ENCODE measurements at places on chromosomes 13 and 19. TPM values are rescaled to one million over a fixed set of nuclear protein-coding genes. Genes with fewer than 3 reads are reported as not detected.
A peak's percentile ranks its signal among the peaks of the same experiment; 100 is the strongest.

GRCh38 chr13:31011193-31011860 is 78.9 kb downstream of the TEX26 start:
- no peak for DNase-seq

Gene DNAAF3
- total RNA-seq = 0.59 TPM

DNA sequence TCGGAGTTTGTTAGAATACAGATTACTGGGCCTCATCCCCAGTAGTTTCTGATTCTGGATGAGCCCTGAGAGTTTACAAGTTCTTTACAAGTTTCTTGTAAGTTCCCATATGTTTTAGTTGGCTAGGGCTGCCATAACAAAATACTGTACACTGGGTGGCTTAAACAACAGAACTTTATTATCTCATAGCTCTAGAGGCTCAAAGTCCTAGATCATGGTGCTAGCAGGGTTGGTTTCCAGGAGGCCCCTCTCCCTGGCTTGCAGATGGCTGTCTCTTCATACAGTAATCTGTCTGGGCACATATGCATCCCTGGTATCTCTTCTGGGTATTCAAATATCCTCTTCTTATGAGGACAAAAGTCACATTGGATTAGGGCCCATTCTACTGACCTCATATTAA is 167.2 kb downstream of the KLF5 start:
- DNase-seq = no peak

Gene RRAS
- 105 TPM for total RNA-seq

GRCh38 chr13:24863748-24864540 is 100.0 kb downstream of the RNF17 start:
- no peak for DNase-seq

GRCh38 chr19:5557691-5558090 is 10.1 kb downstream of the TINCR start:
- DNase-seq = no peak

GRCh38 chr19:17579661-17580244 is 24.3 kb downstream of the COLGALT1 start:
- peak; percentile 71 for DNase-seq

DNA sequence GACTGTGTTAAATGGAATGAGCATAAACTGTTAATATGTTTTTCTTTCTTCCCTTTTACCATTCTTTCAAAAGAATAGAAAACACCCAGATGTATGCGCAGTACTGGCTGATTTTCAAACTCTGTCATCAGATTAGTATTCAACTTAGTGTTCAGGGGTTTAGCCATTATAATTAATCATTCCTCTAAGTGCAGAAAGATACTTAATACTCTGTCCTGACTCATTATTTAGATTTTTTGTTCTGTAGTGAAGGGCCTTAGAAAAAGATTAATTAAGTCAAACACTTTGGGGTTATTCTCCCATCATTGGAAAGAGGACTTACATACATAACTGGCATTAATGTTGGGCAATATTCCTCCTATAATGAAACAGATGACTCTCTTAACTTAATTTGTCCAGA is 1316.7 kb upstream of the SLC10A2 start:
- DNase-seq = no peak

DNA sequence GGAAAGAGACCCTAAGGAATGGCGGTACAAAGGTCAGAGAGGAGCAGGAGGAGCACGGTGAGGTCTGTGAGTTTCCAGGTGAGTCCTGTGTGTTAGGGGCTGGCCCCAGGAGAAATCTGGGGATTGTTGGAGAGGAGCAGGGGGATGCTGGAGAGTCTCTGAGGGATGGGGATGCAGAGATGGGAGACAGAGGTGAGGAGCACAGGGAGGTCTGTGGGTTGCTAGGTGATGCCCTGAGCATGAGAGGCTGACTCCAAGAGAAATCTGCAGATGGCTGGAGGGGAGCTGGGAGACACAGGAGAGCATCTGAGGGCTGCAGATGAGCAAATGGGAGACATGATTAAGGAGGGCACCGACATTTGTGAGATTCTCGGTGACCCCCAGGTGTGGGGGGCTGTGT is 4.1 kb upstream of the ZNF229 start:
- DNase-seq = no peak

Gene ZNF808
- total RNA-seq = 32.6 TPM

DNA sequence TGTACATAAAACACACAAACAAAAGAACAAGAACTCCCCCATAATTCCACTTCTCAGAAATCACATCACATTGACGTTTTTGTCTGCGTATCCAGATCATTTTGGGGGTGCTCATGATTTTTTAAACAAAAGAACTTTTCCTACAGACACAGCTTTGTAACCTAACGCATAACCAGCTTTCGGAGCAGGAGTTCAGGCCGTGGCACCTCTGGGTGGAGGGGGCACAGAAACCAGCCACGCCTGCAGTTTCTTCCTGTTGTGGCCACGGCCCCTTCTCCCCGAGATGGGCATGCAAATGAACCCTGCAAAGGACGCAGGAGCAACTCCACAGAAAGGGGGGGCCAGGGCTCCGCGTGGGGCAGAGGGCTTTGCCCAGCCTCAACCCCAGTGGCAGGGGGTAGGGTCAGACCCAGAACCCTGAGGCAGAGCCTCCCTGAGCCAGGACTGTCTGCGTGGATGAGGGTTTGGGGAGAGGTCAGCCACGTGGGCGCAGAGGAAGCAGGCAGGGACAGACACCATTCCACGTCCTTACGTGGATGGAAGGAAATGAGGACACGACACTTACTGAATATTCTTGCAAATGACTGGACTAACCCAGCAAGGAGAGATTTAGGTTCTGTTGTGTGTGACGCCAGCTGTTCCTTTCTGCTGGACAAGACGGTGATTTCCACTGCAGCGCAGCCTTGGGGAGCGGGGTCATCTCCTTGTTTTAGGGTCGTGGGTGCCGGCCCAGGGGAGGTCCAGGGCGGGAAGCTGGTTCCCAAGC is 64.4 kb downstream of the RASA3 start:
- DNase-seq = peak; percentile 45

GRCh38 chr19:58009666-58010301 is 7.2 kb upstream of the ZNF606 start:
- DNase-seq = peak; percentile 90

DNA sequence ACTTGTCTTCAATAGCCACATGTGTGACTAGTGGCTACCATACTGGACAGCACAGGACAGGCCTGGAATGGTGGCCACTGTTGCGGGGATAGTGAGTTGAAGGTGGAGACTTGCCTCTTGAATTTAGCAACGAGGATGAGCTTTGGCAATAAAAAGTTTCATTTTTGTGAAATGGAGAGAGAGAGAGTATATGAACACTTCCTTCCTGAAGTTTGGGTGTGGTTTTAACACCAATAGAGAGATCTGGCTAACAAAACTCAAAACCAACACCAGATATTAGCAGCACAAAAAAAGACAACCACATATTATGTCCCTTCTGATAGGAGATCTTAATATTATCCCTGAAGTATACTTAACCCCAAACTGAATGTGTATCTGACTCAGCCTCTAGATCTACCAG is 6.3 kb upstream of the LRFN3 start:
- no peak for DNase-seq

Gene SERP2
- total RNA-seq = 12.4 TPM

- no peak for DNase-seq
These were observed 246.4 kb downstream of the GPC5 start for GRCh38 chr13:91644806-91645205.

Gene AP1M2
- total RNA-seq = not detected

- no peak for DNase-seq
These were observed 62.4 kb upstream of the GJB6 start for GRCh38 chr13:20294497-20294896.

Gene CARM1
- 29.9 TPM for total RNA-seq

DNA sequence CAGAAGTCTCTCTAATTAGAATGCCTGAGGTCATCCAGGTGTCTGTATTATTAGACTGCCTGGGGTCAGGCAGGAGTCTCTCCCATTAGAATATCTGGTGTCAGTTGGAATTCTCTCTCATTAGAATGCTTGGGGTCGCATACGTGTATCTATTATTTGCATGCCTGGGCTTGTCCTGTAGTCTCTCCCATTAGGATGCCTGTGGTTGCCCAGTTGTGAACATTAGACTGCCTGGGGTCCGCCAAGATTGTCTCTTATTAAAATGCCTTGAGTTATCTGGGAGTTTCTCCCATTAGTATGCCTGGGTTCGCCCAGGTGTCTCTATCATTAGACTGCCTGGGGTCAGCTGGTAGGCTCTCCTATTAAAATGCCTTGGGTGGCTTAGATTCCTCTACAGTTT is 1494.7 kb downstream of the UQCRFS1 start:
- DNase-seq = no peak

DNA sequence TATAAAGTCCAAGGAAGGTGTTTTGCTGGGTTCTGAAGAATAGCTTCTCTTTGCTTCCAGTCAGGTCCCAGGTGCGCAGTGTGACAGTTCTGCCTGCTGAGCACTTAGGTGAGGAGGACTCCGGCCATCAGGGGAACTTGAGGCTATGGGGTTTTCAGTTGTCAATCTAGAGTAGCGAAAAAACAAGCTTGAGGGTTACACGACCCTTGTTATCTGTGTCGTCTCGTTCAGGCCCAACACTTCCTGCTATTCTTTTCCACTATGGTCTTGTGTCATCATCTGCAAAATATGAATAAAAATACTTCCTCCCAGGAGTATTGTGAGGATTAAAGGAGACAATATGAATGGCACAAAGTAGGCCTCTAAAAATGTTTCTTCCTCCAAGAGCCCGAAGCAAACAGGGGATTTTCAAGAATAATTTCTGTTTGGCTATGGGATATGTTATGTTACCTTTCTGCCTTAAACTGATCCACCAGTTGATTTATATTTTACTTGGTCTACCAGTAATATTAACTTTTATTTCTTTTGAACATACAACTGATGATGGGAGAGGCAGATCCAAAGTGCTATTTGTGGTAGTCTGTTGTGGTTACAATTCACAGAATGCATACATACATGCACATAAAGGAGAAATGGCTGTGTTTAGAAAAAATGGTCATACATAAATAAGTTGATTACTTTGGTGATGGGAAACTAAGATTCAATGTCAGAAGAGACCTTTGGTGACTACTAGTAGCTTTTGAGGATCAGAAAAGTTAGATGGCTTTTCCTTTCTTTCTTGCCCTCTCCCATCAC is 40.5 kb upstream of the RCBTB2 start:
- DNase-seq = no peak

GRCh38 chr19:16025108-16026101 is 50.9 kb upstream of the TPM4 start:
- no peak for DNase-seq

DNA sequence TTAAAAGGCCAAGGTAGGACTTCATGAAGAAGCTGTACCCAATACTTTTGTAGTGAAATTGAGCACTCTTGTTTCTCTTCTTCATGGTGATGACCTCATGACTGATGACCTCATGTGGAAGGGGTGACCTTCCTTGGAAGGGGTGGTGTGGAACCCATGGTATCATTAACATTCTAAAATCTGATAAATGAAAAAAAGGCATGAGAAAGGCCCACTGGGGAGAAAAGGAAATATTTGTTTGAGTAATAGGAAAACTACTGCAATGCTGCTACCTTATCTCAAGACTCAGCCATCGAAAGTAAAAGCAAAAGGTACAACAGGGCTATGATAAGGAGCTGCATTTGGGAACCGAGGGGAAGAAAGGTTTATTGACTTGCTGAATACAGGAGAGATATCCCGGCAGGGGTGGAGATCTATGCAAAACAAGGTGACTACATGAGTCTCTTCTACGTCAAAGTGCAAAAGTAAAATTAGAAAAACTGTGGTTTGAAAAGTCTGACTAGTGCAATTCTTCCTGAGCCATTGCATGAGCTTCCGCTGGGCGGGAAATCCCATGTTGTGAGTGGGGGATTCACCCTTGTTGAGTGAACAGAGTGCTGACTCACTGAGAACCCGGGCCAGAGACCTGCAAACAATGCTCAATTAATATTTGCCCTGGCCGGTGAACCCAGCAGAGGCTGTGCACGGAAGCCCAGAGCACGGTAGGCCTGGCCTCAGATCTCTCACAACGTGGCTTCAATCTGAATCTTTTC is 138.9 kb upstream of the RFC3 start:
- DNase-seq = peak; percentile 65

- DNase-seq = no peak
These were observed 2.8 kb upstream of the A1BG start for GRCh38 chr19:58355908-58356765.

Gene NLRP7
- total RNA-seq = not detected

DNA sequence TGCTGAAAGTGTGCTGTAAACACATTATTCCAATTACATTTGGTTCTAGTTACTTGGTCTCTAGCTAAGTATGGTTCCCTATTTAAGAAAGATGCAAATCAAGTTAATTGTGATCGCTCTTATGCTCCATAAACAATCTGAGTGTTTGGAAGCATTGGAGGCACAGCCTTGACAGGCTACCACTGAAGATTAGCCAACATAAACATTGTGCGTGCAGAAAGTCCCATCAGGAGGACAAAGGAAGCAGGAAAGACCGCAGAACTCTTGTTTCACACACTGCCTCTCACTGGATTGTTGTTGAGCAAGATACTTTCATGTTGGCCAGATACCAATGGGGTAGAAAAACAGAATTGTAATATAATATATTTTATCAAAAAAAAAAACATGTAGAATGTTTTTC is 814.4 kb downstream of the EFNB2 start:
- DNase-seq = no peak

DNA sequence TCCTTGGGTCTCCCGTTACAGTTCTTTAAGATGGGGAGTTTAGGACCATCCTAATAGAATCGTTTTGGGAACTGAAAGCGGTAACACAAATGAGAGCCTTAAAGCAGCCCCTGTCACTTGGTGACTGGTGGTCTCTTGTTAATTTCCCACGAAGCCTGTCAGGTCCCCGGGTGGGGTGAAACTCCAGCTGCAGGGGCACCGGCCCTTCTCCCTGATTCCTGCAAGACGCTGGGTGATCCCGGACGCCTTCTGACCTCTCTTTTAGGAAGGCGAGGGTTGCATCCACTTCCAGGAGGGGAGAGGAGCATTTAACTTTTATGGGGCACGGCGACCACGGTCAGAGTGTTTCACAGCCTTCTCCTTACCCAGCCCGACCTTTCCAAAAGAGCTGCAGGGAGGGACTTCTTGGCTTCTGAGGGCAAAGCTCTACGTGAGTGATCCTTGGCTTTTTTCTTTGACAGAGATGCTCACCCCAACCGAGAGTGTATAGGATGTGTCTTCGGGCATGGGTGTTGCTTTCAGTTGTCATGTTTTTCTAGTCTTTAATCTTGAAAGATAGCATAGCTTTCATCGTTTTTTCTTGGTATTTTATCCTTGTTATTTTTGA is 688 bp downstream of the ZNF225 start:
- no peak for DNase-seq

GRCh38 chr19:4578552-4579248 is 19.2 kb upstream of the SEMA6B start:
- no peak for DNase-seq

Gene TECR
- 73.8 TPM for total RNA-seq

DNA sequence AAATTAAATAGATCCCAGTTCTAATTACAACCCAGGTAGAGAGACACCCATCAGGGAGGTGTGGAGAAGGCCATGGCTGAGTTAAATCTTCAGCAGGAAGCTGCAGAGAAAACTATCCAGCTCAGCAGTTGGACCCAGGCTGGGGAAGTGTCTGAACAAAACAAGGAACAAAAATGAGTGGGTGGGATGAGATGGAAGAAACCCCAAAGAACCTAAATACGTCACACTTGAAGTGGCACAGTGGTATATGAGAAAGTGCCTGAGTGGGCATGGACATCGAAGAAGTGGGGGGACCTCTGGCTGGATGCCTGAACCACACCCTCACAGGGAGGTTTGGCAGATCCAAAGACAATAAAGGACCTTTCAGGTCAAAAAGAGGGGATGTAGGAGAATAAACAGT is 3.5 kb upstream of the EPHX3 start:
- no peak for DNase-seq
